ENCODE measurements at places on chromosomes 2 and 18.

DNA sequence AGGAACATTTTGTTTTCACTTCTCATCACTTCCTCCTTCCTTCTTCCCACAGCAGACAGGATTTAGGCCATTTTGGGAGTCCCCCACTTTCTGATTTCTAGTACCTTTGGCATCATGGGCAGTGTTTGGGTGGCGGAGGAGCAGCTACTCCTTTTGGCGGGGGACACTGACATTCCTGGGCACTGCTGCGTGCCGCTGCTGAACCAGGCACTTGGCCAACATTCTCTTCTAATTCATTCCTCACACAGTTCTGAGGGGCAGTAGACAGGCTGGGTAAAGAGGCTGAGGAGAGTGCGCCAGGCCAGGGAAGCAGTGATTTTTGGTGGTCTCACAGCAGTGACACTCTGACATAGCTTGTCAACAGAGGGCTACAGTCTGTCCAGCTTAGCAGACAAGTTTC is 270.2 kb downstream of the LOXHD1 start:
- DNase-seq: no peak

DNA sequence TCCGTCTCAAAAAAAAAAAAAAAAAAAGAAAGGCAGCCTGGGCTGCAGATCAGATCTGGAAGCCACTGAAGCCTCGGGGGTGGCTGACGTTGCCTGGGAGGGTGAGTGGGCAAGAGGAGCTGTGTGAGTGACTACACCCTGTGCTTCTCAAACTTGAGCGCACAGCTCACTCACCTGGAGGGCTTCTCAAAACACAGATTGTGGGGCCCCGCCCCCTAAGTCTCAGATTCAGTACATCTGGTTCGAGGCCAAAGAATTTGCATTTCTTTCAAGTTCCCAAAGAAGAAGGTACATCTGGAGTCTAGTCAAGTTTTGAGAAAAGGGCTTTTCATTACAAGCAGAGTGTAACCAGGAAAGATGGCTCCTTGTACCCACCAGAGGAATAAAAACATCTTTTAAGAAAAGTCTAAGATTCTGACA is 97.7 kb upstream of the CAB39 start:
- DNase-seq: peak; percentile 15

DNA sequence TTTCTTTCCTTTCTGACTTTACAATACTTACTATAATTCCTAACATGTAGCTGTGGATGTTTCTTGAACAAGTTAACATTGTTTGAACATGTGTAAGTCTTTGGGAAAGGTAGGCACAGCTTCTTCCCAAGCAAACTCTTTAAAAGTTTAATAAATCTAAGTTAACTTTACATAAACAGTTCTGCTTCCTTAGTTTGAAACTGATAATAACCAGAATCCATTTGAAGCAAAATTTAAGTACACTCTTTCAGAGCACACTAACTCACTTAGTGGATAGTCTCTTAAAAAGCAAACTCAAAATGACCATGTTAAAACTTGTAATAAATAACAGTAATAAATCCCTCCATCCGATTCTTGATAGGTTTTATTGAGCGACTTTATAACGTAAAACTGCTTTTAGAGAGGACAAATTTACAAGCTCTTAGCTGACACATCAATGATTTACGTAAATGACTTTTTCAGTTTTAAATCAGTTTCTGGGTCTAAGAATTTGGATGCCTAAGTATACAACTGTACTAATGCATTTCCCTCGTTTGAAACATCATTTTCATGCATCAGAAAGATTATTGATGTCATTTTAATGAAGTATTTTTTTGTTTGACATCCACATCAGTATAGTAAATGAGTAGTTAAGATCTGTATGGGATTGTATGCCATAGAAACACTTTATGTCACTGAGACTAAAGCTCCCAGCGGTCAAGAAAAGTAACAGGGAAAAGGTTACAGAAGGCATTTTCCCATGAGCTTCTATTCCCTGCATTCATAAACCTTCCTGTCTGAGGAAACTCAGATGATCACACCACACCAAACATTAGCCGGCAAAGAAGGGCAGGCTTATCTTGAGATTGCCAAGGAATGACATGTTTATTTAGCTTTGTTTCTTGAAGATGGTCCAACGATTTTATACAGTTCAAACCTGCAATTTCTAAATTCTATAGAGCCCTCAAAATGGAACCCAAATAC is 67.5 kb downstream of the PDE1A start:
- no peak for DNase-seq

DNA sequence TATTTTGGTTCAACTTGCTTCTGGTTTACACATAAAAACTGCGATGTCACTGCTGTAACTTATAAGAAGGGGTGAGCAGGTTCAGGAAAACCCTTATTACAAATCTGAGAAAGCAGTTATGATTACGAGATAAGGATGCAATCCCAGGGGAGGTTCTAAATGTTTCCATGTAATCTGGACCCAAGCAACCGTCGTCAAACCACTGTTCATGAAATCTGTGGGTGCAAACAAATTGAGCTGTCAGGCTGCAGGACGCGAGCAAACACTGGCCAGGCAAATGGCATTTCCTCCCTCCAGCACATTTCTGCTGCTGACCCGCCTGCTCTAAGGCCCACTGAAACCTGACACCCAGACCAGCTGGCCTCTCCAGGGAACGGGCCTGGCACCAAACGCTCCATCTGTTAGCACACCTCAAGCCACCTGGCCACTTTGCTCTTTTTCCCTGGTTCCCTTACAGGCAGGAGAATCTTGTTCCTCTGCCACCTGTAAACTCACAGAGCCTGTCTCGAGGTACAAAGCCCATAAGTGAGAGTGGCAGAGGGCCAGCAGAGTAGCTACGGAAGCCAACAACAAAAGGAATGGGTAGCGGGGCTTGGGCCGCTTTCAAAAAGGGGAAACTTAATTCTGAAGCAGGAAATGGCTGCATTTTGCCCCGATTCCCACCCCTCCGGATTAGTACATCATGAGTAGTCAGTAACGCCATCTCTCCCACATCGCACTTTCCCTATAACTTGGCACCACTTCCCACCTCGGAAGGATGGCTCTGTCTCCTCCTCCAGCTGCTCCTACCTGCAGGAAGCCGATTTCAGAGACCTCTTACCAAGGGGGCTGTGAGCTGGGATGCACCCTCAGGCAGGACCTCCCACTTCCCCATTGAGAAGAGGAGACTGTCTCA is 26.5 kb downstream of the CRACDL start:
- no peak for DNase-seq

- DNase-seq: no peak
Observed at GRCh38 chr2:240289701-240290431, 145.6 kb upstream of the GPC1 start.

GRCh38 chr2:156435718-156436496 is at the start of gene GPD2:
Gene GPD2, plus strand, starts transcription at chr2:156436379. Its CDS starts 39,727 bp downstream, at chr2:156476106.
- peak; percentile 39 for DNase-seq

DNA sequence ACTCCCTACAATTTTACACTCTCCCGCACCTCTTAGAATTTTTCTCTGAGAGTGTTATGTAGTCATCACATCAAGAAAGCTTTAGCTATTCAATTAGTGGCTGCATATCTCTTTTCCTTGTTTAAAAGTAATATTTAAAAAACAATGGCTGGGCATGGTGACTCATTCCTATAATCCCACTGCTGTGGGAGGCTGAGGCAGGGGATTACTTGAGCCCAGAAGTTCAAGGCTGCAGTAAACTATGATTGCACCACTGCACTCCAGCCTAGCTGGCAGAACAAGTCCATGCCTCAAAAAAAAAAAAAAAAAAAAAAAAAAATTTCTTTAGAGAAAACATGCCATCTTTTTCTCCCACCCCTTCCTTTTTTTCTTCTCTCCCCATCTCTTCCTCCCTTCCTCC is 44.3 kb downstream of the AQP4 start:
- DNase-seq: no peak

- no peak for DNase-seq
Observed at GRCh38 chr2:240948905-240949790, 43.0 kb downstream of the CROCC2 start.

DNA sequence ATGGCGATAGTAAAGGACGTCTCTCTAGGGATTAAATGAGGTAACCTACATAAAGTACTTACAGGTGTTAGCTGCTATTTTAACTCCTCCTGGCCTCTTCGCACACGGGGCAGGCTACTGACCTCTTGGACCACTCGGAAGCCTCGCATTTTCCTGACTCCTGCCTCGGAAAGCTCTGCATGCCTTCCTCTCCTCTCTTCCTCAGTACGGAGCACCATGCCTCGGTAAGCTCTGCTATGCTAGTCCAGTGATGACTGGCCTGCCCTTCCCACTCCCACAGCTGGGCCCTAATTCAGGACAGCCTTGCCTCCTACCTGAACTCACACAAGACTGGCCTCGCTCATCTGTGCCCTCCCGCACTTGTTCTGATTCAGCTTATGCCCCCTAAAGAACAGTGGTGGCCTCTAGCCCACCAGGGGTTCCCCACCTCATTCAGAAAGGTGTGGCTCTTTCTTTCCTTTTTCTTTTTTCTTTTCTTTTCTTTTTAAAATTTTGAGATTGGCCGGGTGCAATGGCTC is 22.7 kb upstream of the HPCAL1 start:
- no peak for DNase-seq

GRCh38 chr2:131022731-131023130 is 70.5 kb downstream of the FAM168B start:
- DNase-seq: no peak

Measured in activated CD4-positive, CD25-positive, alpha-beta regulatory T cell (primary cell).